Bronchial epithelial cell (primary cell): ENCODE measurements at places on chromosomes 3 and 15.

DNA sequence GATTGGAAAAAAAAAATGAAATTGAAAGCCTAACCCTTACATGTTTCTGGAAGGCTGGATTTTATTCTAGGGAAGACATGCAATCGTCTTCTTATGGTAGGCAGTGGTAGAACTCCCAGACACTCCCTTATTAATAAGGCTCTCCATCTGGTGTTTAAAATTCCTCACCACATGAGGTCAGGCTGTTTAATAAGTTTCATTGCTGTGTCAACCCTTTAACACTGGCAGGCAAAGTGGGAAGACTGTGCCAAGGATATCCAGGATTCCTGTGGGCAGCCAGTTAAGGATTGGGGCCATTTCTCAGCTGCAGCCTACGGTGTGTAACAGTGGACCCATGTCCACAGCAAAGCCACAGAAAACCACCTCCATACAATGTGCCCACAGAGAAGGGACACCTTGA is 225.5 kb upstream of the CHRM5 start:
- no peak for DNase-seq

DNA sequence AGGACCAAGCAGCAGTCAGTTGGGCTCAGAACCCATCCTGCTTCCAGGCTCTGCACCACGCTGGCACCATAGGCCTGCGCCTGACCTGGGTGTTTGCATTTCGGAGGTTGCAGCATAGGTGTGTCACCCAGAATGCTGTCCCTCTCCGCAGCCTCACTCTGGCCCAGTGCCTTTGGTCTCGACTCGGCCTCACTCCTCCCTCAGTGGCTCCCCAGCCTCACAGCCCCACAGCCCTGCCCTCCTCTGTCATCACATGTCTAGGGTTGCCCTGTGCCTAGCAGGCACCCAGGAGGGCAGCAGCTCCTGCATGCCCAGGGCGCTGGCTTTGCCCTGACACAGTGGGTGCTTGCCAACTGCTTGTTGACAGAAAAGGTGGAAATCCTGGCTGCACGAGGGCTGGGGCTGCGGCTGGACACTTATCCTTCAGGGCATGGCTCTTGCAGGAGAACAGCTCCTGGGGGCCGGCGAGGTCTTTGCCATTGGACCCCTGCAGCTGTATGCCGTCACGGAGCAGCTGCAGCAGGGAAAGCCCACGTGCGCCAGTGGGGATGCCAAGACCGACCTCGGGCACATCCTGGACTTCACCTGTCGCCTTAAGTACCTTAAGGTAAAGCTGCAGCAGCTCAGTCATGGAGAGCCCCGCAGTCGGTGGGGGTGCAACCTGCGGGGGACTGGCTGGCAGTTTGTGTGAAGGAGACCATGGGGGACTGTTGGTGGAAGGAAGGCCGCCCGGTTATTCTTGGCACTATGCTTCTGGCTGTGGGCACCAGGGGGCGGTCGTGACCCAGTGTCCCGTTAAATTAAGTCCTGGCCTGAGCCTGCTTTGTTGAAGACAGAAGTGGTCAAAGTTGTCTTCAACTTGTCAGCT is 16.2 kb downstream of the NISCH start:
- peak; percentile 74 for DNase-seq

GRCh38 chr3:38608961-38609360 is 40.5 kb downstream of the SCN5A start:
- DNase-seq = no peak

DNA sequence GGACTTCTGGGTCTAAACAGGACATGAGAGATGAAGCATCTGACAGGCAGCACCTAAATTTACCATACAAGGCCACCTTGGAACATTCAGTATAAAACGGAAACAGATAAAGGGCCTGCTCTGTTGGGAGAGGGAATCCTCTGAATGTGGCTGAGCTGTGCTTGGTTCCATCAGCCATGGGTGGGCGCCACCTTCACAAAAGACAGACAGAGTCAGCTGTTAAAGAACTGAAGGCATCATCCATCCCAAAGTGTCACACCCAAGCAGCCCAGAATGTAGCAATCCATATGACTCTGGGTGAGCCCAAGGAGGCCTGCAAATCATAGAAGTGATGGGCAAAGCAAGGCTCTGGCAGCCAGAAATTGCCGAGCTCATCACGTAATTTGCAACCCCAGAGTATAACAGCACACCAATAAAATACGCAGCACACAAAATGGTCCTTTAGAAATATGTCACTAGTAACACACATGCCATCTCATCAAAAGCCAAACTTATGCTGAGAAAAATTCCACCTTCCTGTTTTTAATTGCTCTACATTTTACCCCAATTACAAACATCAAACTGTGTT is 24.8 kb upstream of the RBP1 start:
- DNase-seq = peak; percentile 26

DNA sequence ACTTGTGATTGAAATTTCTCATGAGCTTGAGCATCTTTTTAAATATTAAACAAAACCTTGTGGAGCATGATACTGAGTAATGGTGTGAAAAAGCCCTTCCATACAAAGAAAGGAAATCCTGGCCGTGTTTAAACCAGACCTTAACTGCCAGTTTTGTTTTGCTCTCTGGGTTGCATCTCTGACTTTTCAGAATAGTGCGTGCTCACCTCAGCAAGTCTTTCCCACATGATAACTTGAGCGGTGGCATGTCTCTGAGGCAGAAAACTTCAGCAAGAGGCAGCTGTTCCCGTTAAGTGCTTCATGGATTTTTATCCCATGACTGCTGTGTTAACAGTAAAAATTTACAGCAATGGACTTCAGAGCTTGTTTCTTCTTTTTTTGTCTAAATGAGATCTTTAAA is 393.3 kb downstream of the FEZF2 start:
- DNase-seq = no peak

- no peak for DNase-seq
These were observed 485.6 kb upstream of the IL12A start for GRCh38 chr3:159502986-159503385.

DNA sequence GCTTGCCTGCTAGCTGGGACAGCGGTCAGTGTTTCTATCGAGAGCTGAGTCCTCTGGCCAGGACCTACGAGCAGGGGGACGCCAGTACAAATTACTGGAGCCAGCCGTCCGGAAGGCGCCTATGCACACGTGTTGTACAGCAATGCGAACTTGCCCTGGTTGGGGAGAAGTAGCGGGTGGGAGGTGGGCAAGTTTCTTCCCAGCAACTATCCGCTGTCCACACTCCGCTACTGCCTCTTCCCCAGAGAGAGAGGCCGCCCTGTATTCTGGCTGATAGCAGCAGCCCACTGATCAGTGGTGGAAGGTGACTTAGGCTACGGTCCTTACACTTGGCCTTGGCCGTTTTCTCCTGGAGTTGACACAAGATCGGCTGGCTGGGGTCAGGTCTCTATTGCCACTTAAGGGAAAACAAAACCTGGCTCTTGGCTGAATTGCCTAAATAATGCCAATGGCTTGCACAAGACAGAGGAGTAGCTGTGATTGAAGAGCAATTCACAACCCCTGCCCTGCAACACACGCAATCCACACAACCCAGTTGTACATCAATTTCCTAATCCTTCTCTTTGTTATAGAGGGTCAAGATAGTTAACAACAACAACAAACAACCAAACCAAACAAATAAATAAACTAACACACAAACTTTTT is 12.8 kb upstream of the SHC4 start:
- no peak for DNase-seq

DNA sequence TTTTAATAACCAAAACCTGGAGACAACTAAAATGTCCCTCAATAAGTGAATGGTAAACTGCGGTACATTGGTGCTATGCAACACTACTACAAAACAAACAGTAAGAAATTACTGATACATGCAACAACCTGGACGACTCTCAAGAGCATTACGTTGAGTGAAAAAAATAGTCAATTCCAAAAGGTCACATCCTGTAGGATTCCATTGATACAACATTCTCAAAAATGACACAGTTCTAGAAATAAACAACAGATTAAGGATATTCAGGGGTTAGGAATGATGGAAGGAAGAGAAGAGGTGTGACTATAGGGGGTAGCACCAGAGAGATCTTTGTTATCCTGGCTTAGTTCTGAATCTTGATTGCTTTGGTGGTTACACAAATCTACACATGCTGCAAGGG is 72.2 kb downstream of the ZNF148 start:
- no peak for DNase-seq

- no peak for DNase-seq
These were observed 279.8 kb downstream of the ARPP21 start for GRCh38 chr3:35919160-35919559.

DNA sequence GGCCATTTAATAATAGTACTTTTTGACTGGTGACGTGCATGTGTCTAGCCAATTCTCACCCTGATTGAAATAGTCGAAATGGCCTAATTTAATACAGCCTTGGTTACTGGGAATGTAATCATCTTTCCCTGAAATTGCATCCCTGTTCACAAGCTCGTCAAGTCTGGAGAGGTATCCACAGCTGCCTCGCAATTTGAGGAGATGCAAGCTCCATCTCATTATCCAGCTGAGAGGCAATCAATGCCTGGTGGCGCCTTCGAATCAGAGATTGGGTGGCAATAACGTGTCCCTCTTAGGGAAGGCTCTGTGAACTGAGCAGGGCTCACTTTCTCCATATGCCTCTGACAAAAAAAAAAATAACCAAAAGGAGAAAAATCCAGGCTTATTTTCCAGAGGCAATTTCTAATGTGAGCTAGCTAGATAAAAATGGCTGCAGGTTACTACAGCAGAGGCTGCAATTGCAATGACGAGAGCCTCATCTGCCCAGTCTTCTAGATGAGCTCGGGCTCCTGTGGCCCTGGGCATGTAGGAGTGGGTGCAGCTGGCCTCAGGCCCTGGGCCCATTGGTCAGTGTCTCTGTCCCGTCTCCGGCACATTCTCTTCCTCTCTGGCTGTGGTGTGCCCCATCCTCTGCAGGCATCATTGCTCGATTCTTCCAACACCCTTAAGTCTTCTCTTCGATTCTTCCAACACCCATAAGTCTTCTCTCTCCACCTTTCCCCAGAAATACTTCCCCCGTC is 487.5 kb downstream of the GABRG3 start:
- no peak for DNase-seq

DNA sequence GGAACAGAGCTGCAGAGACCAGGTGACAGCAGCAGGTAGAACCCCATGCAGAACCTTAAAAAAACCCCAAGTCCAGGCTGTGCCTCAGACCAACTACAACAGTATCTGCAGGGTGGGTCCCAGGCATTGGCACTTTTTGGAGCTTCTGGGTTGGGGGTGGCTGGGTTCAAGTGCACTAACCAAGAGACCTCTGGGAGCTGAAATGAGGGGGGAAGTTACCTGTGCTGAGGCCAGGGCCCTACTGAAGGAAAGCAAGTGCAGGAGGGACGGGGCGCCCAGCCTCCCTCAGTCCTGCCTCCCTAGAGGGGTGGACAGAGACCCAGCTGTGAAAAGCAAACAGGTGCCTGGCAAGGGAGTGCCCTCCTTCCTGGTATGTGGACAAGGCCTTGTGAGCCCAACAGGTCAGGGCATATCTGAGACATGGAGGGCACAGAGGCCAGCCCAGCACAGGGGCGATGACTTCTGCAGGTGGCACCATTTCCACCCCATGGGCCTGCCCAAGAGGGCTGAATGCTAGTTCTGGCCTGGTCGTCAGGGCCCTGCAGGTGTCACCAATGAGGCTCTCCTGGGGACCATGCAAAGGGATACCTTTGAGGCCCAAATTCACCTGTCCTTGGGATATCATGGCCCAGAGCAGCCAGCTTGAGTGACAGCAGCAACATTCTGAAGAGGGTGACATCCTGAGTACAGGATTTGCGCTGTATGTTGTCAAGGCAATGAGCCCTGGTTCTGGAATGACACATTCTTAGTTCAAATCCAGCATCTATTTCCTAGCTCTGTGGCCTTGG is 18.7 kb downstream of the CTSH start:
- no peak for DNase-seq

DNA sequence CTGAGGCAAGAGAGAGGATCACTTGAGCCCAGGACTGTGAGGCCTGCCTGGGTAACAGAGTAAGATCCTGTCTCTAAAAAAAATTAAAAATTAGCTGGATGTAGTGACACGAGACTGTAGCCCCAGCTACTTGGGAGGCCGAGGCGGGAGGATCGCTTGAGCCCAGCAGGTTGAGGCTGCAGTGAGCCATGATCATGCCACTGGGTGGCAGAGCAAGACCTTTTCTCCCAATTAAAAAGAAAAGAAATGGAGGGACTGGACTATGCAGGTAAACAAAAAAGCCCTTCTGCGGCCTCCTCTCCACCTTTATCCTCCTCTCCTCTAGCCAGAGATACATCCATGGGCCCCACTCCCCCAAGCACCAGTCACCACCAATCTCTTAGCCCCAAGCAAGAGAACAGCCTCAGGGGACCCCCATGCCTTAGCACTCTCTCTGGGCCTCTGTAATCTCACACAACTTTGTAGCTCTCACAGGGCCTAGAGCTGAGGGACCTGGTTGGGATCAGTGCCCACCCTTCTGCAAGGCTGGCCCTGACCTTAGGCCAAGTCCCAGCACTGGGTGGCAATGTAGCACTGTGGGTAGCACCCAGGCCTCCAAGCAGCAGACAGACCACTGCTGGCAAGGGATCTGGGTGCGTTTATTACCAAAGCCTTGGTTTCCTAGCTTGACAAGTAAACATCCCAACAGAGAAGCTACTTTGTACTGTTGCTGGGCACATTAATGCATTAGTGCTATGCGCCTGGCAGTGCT is 43.4 kb downstream of the FAM174B start:
- no peak for DNase-seq

DNA sequence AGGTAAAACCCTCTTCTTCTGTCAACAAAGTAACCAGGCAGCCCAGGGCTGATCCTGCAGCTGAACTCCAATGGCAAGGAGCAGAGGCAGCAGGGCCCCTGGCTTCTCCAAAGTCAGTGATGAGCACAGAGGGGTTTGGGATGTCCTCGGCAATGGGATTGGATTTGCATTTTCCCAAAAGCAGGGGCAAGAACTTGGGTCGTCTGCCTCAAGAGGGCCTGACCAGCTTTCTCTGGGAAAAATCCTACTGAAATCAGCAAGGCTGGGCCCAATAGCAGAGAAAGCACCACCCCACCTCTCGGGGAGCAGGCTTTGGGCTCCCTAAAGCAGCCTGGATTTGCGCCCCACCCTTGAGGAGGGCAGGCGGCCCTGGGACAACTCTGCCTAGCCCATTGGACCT is 210.0 kb upstream of the IGF1R start:
- no peak for DNase-seq

DNA sequence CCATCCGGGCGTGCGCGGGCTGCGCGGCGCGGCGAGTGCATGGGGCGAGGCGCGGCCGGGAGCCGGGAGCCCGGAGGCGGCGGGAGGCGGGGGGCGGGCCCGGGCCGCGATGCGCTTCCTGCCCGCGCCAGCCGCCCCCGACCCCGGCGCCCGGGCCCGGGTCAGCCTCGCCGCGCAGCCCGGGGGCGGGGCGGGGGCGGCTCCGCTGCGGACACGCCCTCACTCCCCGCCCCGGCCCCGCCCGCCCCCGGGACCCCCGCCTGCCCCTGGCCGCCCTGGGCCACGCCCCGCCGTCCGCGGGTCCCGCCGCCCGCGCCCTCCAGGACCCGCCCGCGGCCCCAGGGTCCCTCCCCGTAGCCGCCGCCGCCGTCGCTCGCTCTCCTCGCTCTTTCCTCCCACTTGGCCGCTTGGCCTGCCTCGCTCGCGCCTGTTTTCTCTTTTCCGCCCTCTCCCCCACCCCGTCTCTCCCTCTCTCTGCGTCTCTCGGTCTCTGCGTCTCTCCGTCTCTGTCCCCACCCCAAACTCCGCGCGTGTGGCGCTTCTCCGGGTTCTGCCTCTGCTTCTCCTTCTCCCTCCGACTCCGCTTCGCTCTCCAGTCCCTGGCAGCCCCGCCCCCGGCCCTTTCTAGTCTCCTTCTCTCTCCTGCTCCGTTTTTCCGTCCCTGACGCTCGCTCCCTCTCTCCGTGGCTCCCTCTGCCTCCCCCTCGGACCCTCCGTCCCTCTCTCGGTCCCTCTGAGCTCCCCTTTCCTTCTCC is at the start of gene PLXND1:
Gene PLXND1, minus strand, starts transcription at position 41 of the 755 bp plus-strand sequence. Its CDS starts 37 bp downstream, at position 4.
- DNase-seq = no peak
